ENCODE measurements at places on chromosomes 7 and 10. TPM values are rescaled to one million over a fixed set of nuclear protein-coding genes. Genes with fewer than 3 reads are reported as not detected.

- peaks cover 3% of the 10 kb centered on the region for H3K36me3 ChIP-seq
- no peaks in the 10 kb centered on the region for H3K4me1 ChIP-seq
- H3K27ac ChIP-seq = no peak overlapping the region
- H3K4me3 ChIP-seq = no peak overlapping the region
- no peak for DNase-seq
- H3K27me3 ChIP-seq = no peaks in the 10 kb centered on the region
Measured at GRCh38 chr10:86904600-86904999, 52.8 kb downstream of the MMRN2 start.

GRCh38 chr10:36880898-36881297 is 244.5 kb upstream of the ANKRD30A start:
- DNase-seq = no peak
- no peaks in the 10 kb centered on the region for H3K4me1 ChIP-seq
- H3K27me3 ChIP-seq = no peaks in the 10 kb centered on the region
- H3K36me3 ChIP-seq = no peaks in the 10 kb centered on the region

GRCh38 chr10:88062798-88063472 is 199.5 kb downstream of the PTEN start:
- H3K4me1 ChIP-seq = peaks cover 5% of the 10 kb centered on the region
- no peaks in the 10 kb centered on the region for H3K36me3 ChIP-seq
- H3K27ac ChIP-seq = no peak overlapping the region
- no peak for DNase-seq
- no peak overlapping the region for H3K4me3 ChIP-seq

Gene DOCK1
- 81.7 TPM for total RNA-seq

DNA sequence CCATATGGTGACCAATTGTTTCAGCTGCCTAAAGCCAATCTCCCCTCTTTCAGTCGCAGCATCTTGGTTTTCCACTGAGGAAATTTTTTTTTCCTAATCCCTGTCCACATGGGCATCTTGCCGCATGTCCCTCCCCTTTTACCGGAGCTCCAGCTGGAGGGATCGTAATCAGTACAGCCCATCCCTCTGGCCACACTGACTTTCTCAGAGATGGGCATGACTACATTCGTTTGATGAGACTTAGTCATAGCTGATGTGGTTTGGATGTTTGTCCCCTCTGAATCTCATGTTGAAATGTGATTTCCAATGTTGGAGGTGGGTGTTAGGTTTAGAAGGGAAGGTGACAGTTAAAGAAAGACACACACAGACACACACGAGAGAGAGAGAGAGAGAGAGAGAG is 186.8 kb upstream of the CXCL12 start:
- no peaks in the 10 kb centered on the region for H3K27me3 ChIP-seq
- H3K36me3 ChIP-seq = no peaks in the 10 kb centered on the region

Gene AASS
- total RNA-seq = 24.2 TPM

DNA sequence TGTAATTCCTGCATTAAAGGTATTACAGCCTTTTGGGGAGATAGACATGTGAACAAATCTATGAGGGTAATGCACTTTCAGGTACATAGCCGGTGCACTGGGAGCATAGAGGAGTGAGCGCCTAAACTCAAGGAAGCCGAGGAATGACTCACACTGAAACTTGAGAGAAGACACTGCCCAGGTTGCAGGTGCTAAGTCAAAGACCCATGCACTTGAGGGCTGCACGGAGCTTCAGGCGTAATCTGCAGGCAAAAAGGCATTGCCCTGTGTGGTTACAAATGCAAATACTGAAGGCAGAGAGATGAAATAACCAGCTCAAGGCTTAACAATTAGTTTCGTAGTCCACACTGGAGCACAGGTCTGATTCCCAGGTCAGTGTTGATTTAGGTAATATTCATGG is 51.0 kb upstream of the OSBPL3 start:
- no peaks in the 10 kb centered on the region for H3K27me3 ChIP-seq
- no peaks in the 10 kb centered on the region for H3K4me1 ChIP-seq
- H3K27ac ChIP-seq = no peak overlapping the region
- no peak overlapping the region for H3K4me3 ChIP-seq
- no peaks in the 10 kb centered on the region for H3K36me3 ChIP-seq

Gene TMEM236
- total RNA-seq = 1.9 TPM

Gene PRLHR
- total RNA-seq = not detected

GRCh38 chr7:105298439-105298894 is 90.3 kb downstream of the SRPK2 start:
- H3K4me3 ChIP-seq = no peak overlapping the region
- H3K27me3 ChIP-seq = no peaks in the 10 kb centered on the region
- H3K4me1 ChIP-seq = peaks cover 6% of the 10 kb centered on the region
- no peak overlapping the region for H3K27ac ChIP-seq

GRCh38 chr7:55593515-55594318 is 21.4 kb upstream of the VOPP1 start:
- no peak overlapping the region for H3K4me3 ChIP-seq
- no peaks in the 10 kb centered on the region for H3K27me3 ChIP-seq
- no peak overlapping the region for H3K27ac ChIP-seq
- H3K4me1 ChIP-seq = no peaks in the 10 kb centered on the region

Gene FKBP6
- 0.13 TPM for total RNA-seq

Gene ZNF777
- 12.9 TPM for total RNA-seq

Gene CPVL
- total RNA-seq = 133 TPM

Gene OR9A2
- not detected for total RNA-seq

DNA sequence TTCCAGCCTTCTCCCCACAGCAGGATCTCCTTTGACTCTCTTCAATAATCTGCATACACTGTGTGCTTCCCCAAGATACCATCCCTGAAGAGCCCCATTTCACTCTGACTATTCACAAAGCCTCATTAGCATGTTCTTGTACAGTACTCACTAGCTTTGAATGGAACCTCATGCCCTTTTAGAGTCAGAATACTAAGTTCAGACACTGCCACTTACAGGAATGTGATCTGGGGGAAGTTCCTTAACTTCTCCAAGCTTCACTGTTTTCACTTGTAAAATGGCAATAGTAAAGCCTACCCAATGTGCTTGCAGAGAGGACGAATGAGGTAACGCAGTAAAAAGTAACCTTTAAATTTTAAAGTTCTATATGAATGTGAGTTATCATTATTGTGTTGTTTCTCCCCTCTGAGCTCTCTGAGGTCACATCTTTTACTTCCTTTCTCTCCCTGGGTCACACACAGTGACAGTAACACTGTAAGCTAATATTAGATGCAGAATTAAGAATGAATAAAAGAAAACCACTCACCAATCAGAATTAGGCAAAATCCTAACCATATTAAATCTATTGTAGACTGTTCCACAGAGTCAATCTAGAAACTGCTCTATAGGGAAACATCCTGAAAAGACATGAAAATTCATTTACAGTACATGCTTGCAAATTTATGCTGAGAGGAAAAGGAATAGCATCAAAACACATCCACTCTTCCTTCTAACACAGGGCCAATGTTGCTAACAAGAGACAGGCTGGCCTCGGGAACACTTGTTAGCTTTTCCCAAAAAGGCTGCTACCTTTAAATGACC is 64.2 kb upstream of the IL6 start:
- H3K27ac ChIP-seq = no peak overlapping the region
- H3K36me3 ChIP-seq = no peaks in the 10 kb centered on the region
- H3K4me1 ChIP-seq = no peaks in the 10 kb centered on the region
- no peak overlapping the region for H3K4me3 ChIP-seq
- no peaks in the 10 kb centered on the region for H3K27me3 ChIP-seq
- DNase-seq = no peak

GRCh38 chr7:138691178-138691577 is 10.0 kb downstream of the SVOPL start:
- no peak overlapping the region for H3K27ac ChIP-seq
- no peaks in the 10 kb centered on the region for H3K27me3 ChIP-seq
- no peaks in the 10 kb centered on the region for H3K36me3 ChIP-seq
- peak; percentile 74 for DNase-seq
- no peaks in the 10 kb centered on the region for H3K4me1 ChIP-seq
- no peak overlapping the region for H3K4me3 ChIP-seq

Gene PAX4
- not detected for total RNA-seq

DNA sequence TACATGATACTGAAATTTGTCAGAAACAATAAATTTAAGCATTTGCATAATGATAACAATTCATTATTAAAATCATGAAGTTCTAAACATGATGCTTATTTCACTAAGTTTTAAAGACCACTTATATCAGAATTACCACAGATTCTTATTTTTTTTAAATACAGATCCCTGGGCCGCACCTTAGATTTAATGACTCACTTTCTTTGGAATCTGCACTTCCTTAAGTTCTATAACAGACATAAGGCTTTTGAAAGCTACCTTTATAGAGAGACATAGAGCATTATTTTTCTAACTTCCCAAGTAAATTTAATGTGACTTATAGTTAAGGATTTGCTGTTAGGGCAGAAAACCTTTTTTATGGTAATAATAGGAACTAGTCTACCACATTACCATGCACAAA is 214.9 kb downstream of the IPMK start:
- H3K27me3 ChIP-seq = no peaks in the 10 kb centered on the region
- no peak overlapping the region for H3K4me3 ChIP-seq
- DNase-seq = no peak
- H3K4me1 ChIP-seq = no peaks in the 10 kb centered on the region
- H3K27ac ChIP-seq = no peak overlapping the region

DNA sequence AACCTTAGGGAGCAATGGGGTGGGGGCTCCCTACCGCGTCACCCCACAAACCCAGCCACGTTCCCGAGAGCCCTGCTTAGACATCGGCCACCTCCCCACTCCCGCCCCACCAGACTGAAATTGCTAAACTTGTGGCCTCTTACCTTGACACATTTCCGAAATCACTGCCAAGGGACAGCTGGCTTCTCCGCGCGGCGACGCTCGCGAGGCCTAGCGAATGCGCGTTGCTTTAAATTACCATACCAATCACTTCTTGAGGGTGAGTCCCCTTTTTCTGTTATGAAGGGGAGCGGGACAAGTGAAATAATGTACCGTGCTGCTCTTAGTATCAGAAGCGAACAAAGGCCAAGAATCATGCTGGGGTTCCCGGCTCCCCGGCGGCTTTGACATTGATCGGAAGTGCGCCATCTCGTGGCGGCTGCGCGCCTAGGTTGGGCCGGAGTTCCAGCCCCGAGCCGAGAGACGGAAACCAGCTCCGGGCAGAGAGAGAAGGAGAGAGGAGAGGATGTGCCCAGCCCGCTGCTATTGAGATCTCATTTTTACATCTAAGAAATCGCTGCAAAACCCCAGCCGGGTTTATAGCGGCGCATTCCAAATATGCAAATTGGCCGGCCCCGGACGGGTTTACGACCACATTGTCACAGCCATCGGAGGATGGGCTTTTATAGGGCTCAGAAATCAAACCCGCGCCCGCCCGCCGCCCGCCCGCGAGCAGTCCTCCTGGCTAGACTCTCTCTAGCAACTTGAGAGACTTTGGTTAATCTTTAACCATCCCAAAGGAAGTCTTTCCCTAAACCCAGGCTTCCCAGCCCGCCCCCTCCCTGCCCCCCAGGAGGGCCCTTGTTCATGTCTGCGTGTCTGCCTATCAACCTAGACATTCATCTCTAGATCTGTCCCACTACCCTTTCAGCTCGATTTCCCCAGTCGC is 5.3 kb downstream of the HOXA11 start:
- H3K27me3 ChIP-seq = no peaks in the 10 kb centered on the region
- no peaks in the 10 kb centered on the region for H3K36me3 ChIP-seq
- DNase-seq = peak; percentile 96
- peak overlapping the region; percentile 86 for H3K4me3 ChIP-seq
- H3K4me1 ChIP-seq = peaks cover 4% of the 10 kb centered on the region
- H3K27ac ChIP-seq = peak overlapping the region; percentile 60

Gene MET
- total RNA-seq = 225 TPM

DNA sequence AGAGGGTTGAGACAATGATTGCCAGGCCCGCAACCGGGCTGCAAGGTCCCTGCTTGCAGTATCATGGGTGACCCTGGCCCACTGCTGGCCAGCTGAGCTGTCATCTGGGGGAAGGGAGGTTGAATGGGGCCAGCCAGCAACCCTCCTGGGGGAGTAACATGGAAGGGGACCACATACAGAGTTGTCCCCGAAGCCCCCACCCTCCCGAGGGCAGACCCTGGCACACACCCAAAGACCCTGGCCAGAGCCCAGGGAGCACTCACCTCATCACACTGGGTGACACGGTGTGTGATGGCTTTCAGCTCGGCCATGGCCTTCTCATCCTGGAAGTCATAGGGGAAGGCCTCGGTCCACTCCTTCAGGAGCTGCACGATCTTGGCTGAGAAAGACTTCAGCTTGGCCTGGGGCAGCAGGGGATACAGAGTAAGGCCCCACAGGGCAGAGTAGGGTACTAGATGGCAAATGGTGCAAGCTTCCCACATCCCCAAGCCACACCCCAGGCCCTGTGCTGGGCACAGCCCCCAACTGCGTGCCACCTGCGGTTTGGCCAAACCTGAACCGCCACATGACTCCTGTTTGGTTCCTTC is 63.4 kb downstream of the CSGALNACT2 start:
- H3K27ac ChIP-seq = no peak overlapping the region
- H3K36me3 ChIP-seq = no peaks in the 10 kb centered on the region
- H3K27me3 ChIP-seq = no peaks in the 10 kb centered on the region
- no peak overlapping the region for H3K4me3 ChIP-seq

- no peak overlapping the region for H3K4me3 ChIP-seq
- H3K36me3 ChIP-seq = no peaks in the 10 kb centered on the region
- H3K27me3 ChIP-seq = no peaks in the 10 kb centered on the region
- no peak for DNase-seq
- H3K4me1 ChIP-seq = no peaks in the 10 kb centered on the region
Measured at GRCh38 chr7:31788883-31789680, 102.1 kb downstream of the PPP1R17 start.

DNA sequence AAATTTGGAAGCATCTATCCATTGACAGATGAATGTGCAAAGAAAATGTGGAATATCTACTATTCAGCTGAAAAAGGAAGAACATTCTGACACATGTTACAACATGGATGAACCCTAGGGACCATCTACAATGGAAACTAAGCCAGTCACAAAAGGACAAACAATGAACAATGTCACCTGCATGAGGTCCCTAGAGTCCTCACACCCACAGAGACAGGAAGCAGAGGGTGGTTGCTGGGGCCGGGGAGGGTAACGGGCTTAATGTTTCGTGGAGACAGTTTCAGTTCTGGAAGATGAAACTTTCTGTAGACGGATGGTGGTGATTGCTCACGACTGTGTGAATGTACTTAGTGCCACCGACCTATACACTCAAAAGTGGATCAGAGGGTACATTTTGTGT is 282.9 kb downstream of the ADARB2 start:
- H3K36me3 ChIP-seq = no peaks in the 10 kb centered on the region
- H3K27ac ChIP-seq = no peak overlapping the region
- no peaks in the 10 kb centered on the region for H3K4me1 ChIP-seq
- no peaks in the 10 kb centered on the region for H3K27me3 ChIP-seq
